ENCODE measurements at places on chromosomes 12 and 14.

DNA sequence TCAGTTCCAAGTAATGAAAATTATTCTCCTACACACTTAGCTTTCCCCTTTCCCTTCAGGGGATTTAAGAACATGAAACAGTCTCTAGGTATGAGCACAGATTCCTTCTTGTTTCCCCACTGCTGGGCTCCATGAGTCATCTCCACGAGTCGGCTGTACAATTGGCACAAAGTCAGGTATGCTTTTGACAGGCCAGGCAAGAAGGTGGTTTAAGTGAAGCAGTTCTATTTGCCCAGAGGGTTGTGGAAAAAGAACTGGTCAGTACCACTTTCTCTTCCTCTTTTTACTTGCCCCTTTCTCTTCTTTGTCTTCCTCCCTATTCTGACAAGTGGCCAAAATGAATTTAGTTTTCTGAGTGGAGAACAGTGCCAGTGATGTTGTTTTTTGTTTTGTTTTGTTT is 16.3 kb downstream of the DYNC1H1 start:
- DNase-seq, result no peak

GRCh38 chr12:79183926-79184325 is 319.4 kb downstream of the SYT1 start:
- no peak for DNase-seq

DNA sequence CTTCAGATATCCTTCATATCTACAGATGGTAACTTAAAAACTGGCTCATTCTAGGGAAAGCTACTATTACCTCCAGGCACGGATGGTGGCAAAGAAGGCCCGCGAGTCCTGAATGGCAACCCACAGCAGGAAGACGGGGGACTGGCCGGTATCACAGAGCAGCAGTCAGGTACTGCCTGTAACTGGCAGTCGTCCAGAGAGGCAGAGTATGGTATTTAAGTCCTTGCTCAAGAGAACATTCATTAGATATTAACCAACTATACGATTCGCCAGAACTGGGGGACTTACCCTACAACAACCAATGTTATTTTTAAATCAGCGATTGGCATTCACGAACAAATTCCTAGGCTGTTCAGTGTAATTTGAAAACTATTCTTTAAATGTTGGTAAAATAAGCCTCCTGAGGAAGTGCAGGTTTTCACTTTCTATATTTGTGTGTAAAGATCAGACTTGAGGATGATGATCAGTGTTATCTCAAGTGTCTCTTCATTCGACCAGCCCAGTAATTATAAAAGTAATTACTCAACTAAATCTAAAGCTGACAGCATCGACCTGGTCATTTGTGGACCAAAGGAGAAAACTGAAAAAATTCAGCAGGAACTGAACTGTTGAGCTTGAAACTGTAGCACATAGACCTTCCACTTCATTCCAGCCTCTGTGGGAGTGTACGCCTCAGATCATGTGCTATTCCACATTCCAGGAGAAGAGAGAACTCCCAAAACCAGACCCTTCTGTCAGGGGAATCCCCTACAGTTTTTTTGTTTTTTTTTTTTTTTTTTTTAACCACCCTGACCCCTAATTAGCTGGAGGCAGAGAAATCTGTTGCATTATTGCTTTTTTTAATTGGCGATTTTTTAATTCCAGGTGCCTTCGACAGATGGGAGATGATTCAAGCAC is 75.6 kb downstream of the ESR2 start:
- DNase-seq, result no peak

GRCh38 chr14:104115131-104115600 is 23.2 kb upstream of the KIF26A start:
- DNase-seq, result no peak

DNA sequence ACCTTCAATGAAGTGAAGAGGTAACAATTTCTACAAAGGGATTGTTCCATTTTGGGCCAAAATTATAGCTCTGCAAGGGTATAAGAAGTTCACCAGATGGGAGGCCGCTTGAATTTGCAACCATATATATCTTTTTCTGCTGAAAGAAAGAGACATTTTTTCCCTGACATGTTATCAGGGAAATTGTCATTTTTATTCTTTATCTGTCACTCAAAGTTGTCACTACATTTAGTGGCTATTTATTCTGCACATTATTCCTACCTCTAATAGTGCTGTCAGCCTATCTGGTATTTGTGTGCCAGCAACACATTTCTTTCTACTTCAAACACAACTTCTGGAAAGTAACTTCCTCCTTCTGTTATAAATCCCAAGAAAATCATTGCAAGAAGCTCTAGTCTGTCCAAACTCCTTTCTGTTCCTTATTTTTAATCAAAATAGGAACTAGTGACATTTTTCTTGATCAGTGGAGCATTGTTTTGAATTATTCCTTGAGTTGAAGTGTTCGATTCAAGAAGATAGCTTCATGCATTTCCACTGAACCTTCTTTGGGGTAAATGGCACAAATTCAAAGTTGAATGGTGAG is 137.9 kb upstream of the ATP2B1 start:
- DNase-seq, result no peak

DNA sequence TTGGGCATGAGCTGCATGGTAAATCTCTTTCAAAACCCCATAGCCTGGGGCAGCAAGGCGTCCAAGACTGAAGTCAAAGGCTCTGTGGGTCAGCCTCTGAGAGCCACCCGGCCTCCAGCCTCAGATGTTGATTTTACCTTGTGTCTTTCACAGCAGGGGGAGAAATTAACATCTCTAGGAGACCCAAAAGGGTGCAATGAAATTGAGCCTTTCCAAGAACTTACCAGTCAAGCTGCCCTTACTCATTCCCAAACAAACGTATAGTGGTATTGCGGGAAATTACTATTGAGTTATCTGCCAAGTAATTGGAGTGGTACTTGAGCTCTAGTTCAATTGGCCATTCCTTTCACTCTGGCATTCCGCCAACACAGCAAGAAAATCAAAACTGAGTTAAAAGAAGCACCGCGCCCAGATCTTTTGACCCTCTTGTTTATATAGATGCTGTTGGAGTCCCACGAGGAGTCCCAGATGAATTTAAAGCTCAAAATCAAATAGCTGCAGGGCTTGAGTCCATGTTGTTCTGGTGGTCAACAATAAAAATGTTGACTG is 380.7 kb upstream of the SYT1 start:
- no peak for DNase-seq

- no peak for DNase-seq
These were observed 117.1 kb downstream of the PRKCH start for GRCh38 chr14:61438497-61438859.
